ENCODE measurements at places on chromosomes 11 and 22.

- DNase-seq = no peak
Measured at GRCh38 chr11:13713982-13714381, 45.5 kb downstream of the FAR1 start.

- DNase-seq = no peak
Measured at GRCh38 chr11:107176148-107177105, 158.2 kb upstream of the GUCY1A2 start.

DNA sequence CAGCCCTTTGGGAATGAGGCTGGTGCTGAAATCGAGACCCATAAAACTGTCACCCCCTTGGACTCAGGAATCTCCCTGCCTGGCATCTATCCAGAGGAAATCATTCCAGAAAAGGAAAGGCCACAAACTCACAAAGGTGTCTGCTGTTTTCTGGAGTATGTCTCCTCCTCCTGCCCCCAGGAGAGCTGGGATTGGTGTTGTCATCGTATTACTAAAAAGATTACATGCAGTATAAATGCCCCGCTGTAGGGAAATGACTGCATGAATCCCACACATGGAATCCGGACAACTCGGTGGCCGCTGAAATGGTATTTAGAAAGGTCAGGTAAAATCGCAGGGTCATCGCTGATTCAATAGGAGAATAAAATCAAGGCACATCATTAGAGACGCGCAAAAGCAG, 18.9 kb upstream of the RFPL3 start:
- DNase-seq = no peak

DNA sequence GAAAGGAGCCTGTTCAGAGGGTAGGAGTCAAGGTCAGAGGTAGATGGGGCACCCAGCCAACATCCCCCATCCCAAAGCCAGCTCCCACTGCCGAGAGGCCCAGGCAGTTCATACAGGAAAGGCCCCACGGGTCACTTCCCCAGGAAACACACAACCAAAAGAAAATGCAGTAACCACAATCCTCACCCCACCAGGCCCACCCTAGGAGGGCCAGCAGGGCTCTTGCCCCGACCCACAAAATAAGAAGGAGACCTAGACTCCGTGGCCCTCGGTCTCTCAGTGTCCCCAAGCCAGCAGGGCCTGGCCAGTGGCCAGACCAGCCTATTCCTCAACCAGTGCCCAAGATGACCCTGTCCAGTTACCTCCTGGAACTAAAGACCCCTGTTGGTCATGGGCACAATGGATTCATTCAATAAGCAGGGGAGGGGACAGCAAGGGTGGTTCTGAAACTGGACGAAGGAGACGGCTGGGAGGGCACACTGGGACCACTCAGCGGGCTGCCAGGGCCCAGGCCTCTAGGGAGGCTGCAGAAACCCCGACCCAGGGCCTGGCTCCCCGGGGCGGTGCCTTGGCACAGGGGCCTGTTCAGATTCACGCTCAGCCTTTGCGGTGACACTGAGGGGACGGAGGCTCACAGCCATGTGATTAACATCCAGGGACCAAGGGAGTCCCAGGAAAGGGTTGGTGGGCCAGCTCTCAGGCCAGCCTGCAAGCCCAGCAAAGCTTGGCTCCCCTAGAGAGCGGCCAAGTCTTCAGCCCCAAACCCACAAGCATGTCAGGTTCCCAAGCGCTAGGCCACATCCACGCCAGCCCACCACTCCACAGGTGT, 5.5 kb downstream of the RAB3IL1 start:
- no peak for DNase-seq

GRCh38 chr11:44426958-44427357, 117.0 kb upstream of the ALX4 start:
- no peak for DNase-seq

GRCh38 chr22:25824828-25825423, 82.9 kb downstream of the MYO18B start:
- DNase-seq = no peak

- DNase-seq = peak; percentile 71
Measured at GRCh38 chr11:64181506-64182411, 4.2 kb upstream of the STIP1 start.

DNA sequence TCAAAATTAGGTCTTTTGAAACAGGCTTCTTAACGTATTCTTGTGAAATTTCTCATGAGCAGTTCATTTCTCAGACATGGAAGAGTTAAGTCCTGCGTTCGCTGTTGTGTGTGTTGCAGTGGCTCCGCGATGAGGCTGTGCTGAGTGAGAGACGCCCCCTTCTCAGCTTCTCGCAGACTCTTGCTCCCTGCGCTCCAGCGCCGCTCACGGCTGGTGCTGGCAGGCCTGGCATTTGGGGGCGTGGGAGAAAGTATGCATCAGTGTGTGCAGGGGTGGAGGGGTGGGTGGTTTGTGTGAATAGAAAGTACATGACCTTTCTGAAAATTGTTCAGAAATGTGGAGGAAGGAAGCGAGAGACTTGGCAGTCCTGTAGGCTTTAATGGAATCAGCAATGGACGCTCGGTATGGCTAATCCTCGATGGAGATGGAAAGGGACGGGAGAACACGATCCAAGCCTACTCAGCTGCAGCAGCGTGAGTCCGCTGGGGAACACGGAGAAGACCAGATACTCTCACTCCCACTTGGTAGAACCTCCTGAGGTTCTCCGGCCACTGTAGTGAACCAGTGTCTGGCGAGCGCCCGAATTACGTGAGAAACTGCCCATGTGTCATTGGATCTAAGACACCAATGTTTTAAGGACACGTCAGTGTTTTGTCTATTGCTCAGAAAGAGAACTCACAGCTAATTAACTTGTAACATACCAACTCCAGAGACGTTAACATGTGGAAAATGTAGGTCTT, 5.9 kb downstream of the TAB1 start:
- peak; percentile 25 for DNase-seq

DNA sequence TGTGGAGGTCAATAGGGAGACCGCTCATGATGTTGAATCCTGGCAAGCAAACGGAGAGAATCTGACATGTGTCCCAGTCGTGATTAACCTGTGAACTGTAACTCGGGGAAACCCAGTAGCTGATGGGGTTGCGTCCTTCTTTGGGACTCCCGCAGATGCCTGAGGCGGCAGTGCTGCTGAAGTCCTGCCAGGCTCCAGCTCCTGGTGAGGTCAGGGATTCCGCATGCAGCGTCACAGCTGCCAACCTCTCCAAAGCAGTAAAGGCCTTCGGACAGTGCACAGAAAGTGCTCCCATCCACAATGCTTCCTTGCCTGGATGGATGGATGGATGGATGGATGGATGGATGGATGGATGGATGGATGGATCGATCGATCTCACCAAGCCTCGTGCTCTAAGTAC, 13.5 kb downstream of the KCNQ1 start:
- no peak for DNase-seq

DNA sequence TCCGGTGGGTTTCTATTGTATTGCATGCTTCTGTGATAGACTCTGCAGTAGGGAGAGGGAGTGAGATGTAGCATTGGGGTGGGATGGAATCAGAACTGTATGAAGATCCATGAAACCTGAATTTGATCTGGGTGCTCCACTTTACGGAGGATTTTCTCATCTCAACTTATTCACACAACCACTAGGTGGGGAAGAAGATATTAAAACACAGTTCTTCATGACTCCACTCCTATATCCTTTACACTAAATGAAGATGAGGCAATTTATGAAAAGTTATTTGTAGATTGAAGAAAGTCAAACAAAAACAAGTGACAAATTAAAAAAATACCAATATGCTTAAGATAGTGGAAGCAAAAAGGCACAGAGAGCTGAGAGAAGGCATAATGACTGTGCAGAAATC, 92.6 kb upstream of the PDGFD start:
- no peak for DNase-seq

DNA sequence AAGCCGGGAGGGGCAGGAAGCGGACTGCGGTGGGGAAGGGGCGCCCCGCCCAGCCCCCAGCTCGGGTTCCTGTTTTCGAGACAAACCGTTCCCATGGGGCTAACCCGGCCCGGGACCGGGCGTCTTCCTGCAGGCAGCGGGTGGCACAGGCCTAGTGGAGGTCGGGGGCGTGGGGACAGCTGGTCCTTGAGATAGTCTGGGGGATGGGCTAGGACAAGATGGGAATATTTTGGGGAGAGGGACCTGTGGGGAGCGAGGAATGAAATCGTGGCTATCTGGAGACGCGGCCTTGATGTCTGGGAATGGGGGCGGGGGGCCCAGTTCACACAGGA, 1.2 kb upstream of the RASGRP2 start:
- no peak for DNase-seq

DNA sequence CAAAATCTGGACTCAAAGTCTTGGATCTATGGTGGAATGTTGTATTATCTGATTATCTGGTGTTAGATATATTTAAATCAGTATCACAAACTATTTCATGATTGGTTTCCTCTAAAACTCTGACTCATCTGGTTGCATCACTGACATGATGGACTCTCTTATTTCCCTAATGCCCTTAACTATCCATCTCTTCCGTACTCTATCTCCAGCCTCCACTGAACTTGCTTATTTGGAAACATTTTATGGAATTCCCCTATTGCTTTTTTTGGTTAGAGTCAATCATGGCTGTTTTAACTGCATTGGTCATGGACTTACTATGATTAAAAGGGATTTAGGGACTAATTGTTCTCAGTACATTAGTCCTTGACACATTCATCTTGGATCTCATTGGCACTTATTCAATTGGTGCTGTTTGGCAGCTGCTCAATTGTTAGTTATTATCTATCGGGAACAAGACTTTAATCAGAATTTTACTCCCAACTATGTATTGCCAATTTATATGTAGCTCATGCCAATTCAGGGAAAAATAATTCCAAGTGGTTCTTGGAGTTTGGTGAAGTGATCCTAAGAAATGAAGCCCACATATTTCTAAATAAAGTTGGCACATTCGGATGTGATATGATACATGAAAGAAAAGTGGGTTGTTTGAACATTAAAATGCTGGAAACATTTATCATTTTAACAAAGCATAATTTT, 942.0 kb upstream of the CCDC90B start:
- no peak for DNase-seq

DNA sequence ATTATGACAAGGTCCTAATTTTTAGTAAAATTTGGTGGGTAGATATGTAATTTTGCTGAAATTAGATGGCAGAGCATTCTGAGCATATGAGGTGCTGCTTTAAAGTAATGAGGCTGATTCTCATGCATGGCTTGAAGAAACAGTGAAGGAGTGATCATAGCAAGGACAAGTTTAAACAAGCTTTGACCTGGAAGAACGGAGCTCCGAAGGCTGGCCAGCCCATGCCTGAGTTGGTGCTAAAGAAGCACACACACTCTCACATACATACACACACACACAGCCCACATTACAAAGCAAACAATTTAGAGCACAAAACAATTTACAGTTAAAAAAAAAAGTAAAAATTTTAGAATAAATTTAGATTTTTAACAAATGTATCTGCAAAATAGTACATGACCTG, 150.7 kb downstream of the DCDC1 start:
- DNase-seq = no peak

DNA sequence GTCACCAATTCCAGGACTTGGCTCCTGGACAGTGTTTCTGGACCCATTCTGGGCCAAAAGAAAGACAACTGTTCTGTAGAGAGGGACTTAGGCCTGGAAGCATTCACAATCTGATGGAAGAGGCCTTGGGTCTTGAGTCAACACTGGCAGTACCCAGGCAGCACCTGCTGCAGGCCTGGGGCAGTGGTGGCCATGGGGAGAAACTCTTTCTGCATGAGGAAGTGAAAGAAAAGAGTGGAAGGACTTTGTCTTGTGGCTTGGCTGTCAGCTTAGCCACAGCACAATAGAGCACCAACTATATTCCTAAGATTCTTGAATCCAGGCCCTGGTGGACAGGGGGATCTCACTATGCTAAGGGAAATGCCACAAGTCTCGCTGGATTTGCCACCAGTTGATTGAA, 70.6 kb downstream of the CTSC start:
- DNase-seq = no peak

GRCh38 chr11:123393312-123393927, 36.6 kb upstream of the GRAMD1B start:
- DNase-seq = no peak

GRCh38 chr11:33700063-33700501, 544 bp downstream of the C11orf91 start:
- DNase-seq = no peak

GRCh38 chr22:27612115-27612514, 189.4 kb downstream of the MN1 start:
- DNase-seq = no peak

GRCh38 chr11:13962562-13963168, at the start of gene SPON1:
Gene SPON1 (plus strand): TSS chr11:13962723. CDS start chr11:13962905, 182 bp downstream.
- DNase-seq = peak; percentile 36

DNA sequence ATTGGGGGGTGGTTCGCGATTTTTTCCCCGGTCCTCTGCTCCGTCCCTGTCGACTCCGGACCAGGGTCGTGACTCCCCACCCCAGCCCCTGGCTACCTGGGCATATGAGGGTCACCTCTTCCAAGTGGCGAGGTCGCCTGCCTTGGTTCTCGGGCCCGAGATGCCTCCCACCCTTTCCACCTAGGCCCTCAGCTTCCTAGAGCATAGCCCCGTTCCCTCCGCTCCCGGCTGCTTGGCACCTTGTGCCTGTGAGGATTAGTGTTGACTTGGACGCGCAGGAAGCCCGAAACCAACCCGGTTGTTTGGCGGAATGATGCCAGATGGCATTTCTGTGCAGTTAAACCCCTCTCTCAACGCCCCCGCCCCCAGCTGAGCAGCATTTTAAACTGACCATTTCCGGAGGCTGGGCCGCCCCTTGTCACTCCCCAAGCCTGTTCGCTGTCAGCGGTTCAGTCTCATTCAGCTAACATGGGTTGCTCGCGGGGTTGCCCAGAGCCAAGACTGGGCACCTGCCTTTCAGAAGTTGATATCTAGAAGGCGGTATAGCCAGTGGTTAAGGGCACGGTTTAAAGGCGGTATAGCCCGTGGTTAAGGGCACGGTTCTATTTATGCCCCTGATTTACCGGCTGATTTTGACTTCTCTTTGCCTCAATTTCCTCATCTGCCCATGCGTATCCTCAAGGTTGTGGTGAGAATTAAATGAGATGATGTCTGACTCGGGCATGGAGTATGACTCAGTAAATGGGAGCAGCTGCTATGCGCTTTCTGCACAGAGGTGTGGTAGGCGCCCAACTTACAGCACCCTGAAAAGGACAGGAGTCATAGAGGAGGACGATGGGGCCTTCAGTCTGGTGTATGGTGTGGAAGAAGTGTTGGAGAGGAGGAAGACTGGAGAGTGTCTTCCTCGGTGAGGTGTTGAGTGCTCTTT, 639 bp downstream of the INCENP start:
- DNase-seq = no peak

- DNase-seq = no peak
Measured at GRCh38 chr11:79308429-79308828, 132.4 kb downstream of the TENM4 start.

DNA sequence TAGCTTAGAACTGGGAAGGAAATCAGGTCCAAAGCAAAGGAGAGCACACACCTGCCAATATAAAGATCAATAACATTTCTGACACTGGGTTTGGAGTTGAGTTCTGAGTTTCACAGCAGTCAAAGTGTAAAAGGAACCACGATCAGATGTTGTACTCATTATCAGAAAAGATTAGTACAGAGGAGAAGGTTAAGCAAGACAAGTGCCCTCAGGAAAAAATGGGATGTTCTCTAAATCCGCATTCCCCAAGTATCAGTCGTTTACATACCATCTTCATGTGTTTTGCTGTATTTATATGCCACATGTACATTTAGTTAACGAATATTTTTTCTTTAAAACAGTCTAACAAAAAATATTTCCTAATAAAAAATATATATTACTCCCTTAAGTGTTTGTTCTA, 23.0 kb upstream of the RRAS2 start:
- no peak for DNase-seq
